Aorta (tissue), 5 donors: ENCODE measurements at places on chromosomes 6 and 20.

GRCh38 chr20:19327401-19327800 is 115.0 kb downstream of the SLC24A3 start:
- no peak for DNase-seq
- H3K4me1 ChIP-seq, result no peaks in the 10 kb centered on the region
- no peak overlapping the region for H3K4me3 ChIP-seq
- no peak overlapping the region for H3K27ac ChIP-seq
- no peaks in the 10 kb centered on the region for H3K36me3 ChIP-seq
- no peaks in the 10 kb centered on the region for H3K27me3 ChIP-seq

- no peak overlapping the region for H3K4me3 ChIP-seq
- no peaks in the 10 kb centered on the region for H3K4me1 ChIP-seq
- H3K27me3 ChIP-seq, result no peaks in the 10 kb centered on the region
- no peak overlapping the region for H3K27ac ChIP-seq
Observed at GRCh38 chr20:44785768-44786167, 24.6 kb downstream of the RIMS4 start.

GRCh38 chr20:25052255-25053194 is 5.4 kb downstream of the ACSS1 start:
- H3K4me3 ChIP-seq, result no peak overlapping the region
- H3K27ac ChIP-seq, result peak overlapping the region; percentile 93
- no peaks in the 10 kb centered on the region for H3K27me3 ChIP-seq
- peaks cover 14% of the 10 kb centered on the region for H3K4me1 ChIP-seq
- H3K36me3 ChIP-seq, result no peaks in the 10 kb centered on the region

GRCh38 chr20:41052742-41053419 is 24.3 kb downstream of the TOP1 start:
- no peak overlapping the region for H3K27ac ChIP-seq
- no peak for DNase-seq
- no peak overlapping the region for H3K4me3 ChIP-seq
- H3K27me3 ChIP-seq, result no peaks in the 10 kb centered on the region
- peaks cover 25% of the 10 kb centered on the region for H3K4me1 ChIP-seq
- H3K36me3 ChIP-seq, result no peaks in the 10 kb centered on the region

- H3K36me3 ChIP-seq, result no peaks in the 10 kb centered on the region
- H3K4me1 ChIP-seq, result no peaks in the 10 kb centered on the region
- no peak overlapping the region for H3K4me3 ChIP-seq
- H3K27ac ChIP-seq, result no peak overlapping the region
- no peaks in the 10 kb centered on the region for H3K27me3 ChIP-seq
Observed at GRCh38 chr20:20265210-20265609, 102.7 kb upstream of the INSM1 start.

DNA sequence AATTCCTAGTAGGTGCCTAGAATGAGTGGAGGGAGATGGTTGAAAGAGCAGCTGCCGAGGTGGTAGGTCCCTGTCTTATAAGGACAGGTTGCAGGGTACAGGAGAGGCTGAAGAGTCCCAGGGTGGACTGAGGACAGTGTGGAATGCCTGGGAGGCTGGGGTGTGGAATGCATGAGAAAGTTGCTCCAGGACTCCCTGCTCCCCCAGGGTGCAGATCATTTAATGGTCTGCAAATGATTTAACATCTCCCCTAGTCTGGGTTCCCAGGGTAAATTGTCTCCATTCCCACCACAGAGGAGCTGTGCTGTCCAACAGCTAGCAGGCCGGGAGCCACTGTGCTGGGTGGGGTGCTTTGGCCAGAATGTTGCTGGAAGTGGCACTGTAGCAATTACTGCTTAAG is 76.0 kb downstream of the CD83 start:
- no peaks in the 10 kb centered on the region for H3K4me1 ChIP-seq
- H3K4me3 ChIP-seq, result no peak overlapping the region

- H3K36me3 ChIP-seq, result no peaks in the 10 kb centered on the region
- DNase-seq, result no peak
- no peak overlapping the region for H3K27ac ChIP-seq
- no peak overlapping the region for H3K4me3 ChIP-seq
- H3K27me3 ChIP-seq, result no peaks in the 10 kb centered on the region
Observed at GRCh38 chr20:39716796-39717341, 754.7 kb downstream of the DHX35 start.
